ENCODE measurements at places on chromosomes 3 and 15. TPM values are rescaled to one million over a fixed set of nuclear protein-coding genes. Genes with fewer than 3 reads are reported as not detected.

FBXL22 gene
- total RNA-seq: 2.2 TPM

MYLK gene
- total RNA-seq: 24.6 TPM

CHRD gene
- total RNA-seq: 2.3 TPM

SEMA5B gene
- total RNA-seq: 1.8 TPM

DUOXA1 gene
- total RNA-seq: 91.3 TPM

DNA sequence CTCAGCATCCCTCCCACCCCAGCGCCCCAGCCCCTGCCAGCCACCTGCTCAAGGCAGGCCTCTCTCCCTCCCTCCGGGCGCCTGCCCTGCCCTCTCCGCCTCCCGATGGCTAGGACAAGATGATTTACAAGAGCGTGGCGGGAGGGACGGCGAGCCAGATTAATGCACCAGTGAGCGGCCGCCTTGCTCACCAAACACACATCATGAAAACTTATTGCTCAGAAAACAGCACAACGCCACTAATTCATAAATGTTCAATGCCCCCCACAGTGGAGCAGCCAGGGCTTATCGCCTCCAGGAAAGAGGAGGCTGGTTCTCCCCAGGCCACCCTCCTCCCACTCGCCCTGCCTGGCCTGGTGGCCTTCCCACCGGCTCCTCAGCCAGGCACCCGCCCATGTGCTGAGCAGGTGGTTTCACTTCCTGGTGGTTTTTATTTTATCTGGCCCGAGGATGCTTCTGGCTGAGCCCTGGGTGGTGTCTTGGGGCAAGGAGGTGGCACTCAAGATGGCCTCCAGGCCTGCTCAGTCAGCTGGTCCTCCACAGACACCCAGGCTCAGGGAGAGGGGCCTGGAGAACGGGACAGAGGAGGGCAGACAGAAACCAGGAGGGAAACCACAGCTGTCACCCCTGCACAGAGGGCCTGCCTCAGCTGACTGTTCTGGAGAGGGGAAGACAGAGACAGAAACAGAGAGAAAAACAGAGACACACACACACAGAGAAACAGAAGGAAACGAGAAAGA lies 284.9 kb downstream of the UACA start:
- no peak overlapping the region for H3K4me3 ChIP-seq
- H3K4me1 ChIP-seq: peaks cover 30% of the 10 kb centered on the region
- no peaks in the 10 kb centered on the region for H3K36me3 ChIP-seq
- H3K27ac ChIP-seq: no peak overlapping the region
- no peaks in the 10 kb centered on the region for H3K27me3 ChIP-seq

DNA sequence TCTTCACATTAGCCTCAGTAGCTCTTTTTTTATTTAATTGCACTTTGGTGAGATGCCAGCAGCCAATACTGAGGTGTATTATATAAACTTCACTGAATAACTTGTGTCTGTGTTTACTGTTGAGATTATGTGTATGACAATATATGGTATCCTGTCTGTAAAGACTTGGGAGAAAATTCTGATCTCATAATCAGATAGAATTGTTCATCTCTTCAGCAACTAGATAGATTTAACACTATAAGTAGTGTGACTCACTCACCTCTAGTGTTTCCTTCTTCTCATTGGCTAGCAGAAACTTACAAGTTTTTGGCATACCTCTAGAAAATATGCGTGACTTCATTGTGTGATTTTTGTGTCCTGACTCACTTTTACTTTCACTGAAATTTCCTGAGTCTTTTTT lies 67.6 kb upstream of the TGFBR2 start:
- no peak for DNase-seq
- peaks cover 12% of the 10 kb centered on the region for H3K4me1 ChIP-seq
- no peak overlapping the region for H3K27ac ChIP-seq
- no peaks in the 10 kb centered on the region for H3K36me3 ChIP-seq

DNA sequence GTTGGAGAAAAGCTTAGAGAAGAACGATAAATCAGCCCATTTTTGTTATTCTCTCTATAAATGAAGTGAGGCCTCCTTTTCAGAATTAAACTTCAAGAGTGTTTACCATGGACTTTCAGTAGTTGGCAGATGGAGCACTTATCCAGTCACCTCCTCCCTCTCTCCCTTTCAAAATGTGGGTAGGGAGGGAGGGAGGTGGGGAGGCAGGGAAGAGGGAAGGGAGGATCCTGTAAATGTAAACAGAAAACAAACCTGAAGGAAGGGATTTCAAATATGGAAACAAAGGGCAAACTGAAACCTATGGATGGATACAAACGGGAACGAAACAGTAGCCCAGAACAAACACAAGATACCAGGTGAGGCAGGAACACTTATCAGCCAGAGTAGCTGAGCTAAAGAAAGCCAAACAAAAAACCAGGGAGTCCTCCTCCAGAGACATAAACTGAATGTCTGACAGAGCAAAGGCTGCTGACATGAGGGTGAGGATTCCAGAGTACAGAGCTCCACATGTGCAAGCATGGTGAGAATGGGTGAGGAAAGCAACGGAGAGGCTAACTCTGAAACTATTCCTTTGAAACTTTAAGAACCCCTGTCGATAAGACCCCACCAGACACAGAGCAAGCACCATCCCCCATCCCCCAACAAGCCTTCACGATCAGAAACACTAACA lies 41.0 kb upstream of the GP5 start:
- no peak overlapping the region for H3K4me3 ChIP-seq
- peaks cover 61% of the 10 kb centered on the region for H3K36me3 ChIP-seq
- no peak for DNase-seq
- H3K4me1 ChIP-seq: no peaks in the 10 kb centered on the region

- DNase-seq: peak; percentile 74
- no peaks in the 10 kb centered on the region for H3K36me3 ChIP-seq
- peak overlapping the region; percentile 81 for H3K27ac ChIP-seq
- H3K4me1 ChIP-seq: peaks cover 27% of the 10 kb centered on the region
- H3K27me3 ChIP-seq: no peaks in the 10 kb centered on the region
Observed at GRCh38 chr3:129238945-129239705, 10.3 kb upstream of the COPG1 start.

DNA sequence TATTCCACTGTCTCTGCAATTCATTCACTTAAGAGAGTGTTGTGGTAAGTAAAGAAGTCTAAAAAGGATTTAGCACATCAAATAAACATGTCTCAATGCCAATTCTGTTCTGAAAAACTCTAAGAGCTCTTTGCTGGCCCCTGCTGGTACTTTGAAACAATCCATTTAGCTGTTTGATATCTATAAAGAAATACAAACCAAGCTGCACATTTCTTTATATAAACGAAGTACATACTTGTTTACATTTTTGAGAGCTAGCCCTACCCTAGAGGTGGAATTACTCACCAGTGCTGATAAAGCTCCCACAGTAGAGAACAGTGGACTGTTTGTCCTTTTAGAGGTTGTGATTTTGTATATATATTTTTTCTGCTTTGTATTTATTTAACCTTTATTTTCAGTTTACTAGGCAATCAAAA lies 75.5 kb downstream of the NEDD4 start:
- no peaks in the 10 kb centered on the region for H3K36me3 ChIP-seq
- no peak overlapping the region for H3K27ac ChIP-seq
- H3K4me3 ChIP-seq: no peak overlapping the region
- H3K4me1 ChIP-seq: no peaks in the 10 kb centered on the region
- DNase-seq: no peak

GRCh38 chr3:59563072-59563605 lies 513.3 kb upstream of the CFAP20DC start:
- no peaks in the 10 kb centered on the region for H3K36me3 ChIP-seq
- no peak for DNase-seq
- no peaks in the 10 kb centered on the region for H3K27me3 ChIP-seq
- H3K4me1 ChIP-seq: peaks cover 6% of the 10 kb centered on the region

GRCh38 chr3:14124223-14124614 lies 451 bp downstream of the CHCHD4 start:
- peak overlapping the region; percentile 99 for H3K4me3 ChIP-seq
- H3K4me1 ChIP-seq: peaks cover 62% of the 10 kb centered on the region
- peak; percentile 90 for DNase-seq
- peak overlapping the region; percentile 100 for H3K27ac ChIP-seq
- no peaks in the 10 kb centered on the region for H3K27me3 ChIP-seq

DNA sequence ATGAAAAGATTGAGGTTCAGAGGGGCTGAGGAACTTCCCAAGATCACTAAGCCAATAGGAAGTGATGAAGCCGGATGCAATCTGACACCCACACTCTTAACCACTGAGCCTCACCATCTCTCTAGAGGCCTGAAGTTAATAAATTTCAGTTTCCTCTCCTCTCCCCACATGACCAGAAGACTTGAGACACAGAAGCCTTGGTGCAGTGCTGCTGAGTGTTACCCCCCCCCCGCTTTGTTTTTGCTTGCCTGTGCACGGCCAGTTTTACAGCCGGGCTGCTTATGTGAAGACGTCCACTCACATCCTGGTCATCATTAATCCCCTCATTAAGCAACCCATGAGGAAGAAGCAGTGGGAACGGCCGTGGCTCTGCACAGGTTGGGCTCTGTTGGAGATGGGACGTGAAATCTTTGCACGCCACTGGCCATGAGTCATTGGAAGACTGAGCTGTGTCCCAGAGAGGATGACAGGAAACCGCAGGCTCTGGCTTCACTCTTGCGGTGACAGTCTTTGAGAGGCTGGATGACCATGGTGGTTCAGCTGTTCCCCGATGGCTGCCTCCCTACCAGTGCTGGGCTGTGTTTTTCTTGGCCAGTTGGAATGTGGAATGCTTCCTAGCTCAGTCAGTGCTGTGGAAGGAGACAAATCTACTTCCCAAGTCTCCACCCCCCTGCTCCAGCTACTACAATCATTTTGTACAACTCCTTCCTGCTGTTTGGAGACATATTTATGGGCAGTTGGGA lies 232.6 kb upstream of the LRTM1 start:
- no peaks in the 10 kb centered on the region for H3K36me3 ChIP-seq
- peaks cover 4% of the 10 kb centered on the region for H3K27me3 ChIP-seq
- peak; percentile 60 for DNase-seq
- no peak overlapping the region for H3K27ac ChIP-seq

- H3K27me3 ChIP-seq: no peaks in the 10 kb centered on the region
- H3K4me1 ChIP-seq: peaks cover 16% of the 10 kb centered on the region
- no peak for DNase-seq
- H3K4me3 ChIP-seq: no peak within 1 kb of the TSS
Observed at GRCh38 chr3:190387578-190388213, at the start of gene CLDN16. CLDN16 (plus strand) TSS chr3:190388163; CDS start chr3:190388330, 167 bp downstream.

GRCh38 chr3:4809922-4810321 lies 169.3 kb upstream of the BHLHE40 start:
- peaks cover 2% of the 10 kb centered on the region for H3K4me1 ChIP-seq
- no peak overlapping the region for H3K27ac ChIP-seq
- H3K27me3 ChIP-seq: no peaks in the 10 kb centered on the region
- H3K4me3 ChIP-seq: no peak overlapping the region

GRCh38 chr3:116951610-116952009 lies 242.0 kb downstream of the TUSC7 start:
- no peaks in the 10 kb centered on the region for H3K4me1 ChIP-seq
- no peaks in the 10 kb centered on the region for H3K36me3 ChIP-seq
- no peak for DNase-seq
- no peaks in the 10 kb centered on the region for H3K27me3 ChIP-seq
- no peak overlapping the region for H3K27ac ChIP-seq

DNA sequence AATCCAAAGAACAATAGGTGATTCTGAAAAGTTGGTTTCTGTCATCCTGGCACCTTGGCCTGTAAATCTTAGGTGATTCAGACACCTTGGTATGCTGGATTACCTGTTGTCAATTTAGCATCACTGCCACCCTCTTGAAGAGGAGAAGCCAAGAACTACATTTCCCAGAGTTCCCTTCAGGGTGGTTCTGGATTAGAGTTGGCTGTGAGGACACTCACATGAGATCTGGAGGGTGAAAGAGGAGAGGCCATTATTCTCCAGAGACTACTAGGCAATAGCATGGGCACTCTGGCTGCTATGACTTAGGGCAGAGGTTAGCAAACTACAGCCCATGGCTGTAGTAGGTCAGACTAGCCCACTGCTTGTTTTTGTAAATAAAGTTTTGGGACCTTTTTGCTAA lies 41.7 kb upstream of the CORO2B start:
- H3K4me1 ChIP-seq: peaks cover 4% of the 10 kb centered on the region
- no peak for DNase-seq
- H3K4me3 ChIP-seq: no peak overlapping the region
- H3K27me3 ChIP-seq: no peaks in the 10 kb centered on the region

DNA sequence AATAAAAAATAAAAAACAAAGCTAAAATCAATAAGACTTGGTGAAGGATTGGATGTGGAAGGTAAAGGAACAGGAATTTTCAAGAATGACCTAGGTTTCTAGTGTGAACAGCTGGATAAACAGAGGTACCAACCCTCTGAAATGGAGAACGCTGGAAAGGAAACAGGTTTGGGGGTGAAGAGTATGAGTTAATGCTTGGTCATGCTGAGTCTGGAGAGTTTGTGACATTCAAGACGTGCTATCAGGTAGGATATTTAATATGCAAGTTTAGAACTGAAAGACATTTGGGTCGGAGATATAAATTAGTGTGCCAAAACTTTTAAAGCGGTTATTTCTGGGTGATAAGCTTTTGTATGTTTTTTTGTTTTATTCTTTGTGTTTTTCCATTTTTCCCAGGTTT lies 11.4 kb upstream of the KLHL6 start:
- H3K4me3 ChIP-seq: no peak overlapping the region
- H3K27ac ChIP-seq: no peak overlapping the region
- no peaks in the 10 kb centered on the region for H3K36me3 ChIP-seq
- H3K27me3 ChIP-seq: no peaks in the 10 kb centered on the region
- peaks cover 7% of the 10 kb centered on the region for H3K4me1 ChIP-seq

GRCh38 chr3:127088511-127089351 lies 104.2 kb upstream of the PRR23E start:
- no peaks in the 10 kb centered on the region for H3K36me3 ChIP-seq
- no peaks in the 10 kb centered on the region for H3K27me3 ChIP-seq
- H3K4me3 ChIP-seq: no peak overlapping the region

- DNase-seq: no peak
- no peak overlapping the region for H3K4me3 ChIP-seq
- H3K36me3 ChIP-seq: no peaks in the 10 kb centered on the region
- no peaks in the 10 kb centered on the region for H3K27me3 ChIP-seq
Observed at GRCh38 chr15:80026310-80026709, 33.2 kb upstream of the ZFAND6 start.

DNA sequence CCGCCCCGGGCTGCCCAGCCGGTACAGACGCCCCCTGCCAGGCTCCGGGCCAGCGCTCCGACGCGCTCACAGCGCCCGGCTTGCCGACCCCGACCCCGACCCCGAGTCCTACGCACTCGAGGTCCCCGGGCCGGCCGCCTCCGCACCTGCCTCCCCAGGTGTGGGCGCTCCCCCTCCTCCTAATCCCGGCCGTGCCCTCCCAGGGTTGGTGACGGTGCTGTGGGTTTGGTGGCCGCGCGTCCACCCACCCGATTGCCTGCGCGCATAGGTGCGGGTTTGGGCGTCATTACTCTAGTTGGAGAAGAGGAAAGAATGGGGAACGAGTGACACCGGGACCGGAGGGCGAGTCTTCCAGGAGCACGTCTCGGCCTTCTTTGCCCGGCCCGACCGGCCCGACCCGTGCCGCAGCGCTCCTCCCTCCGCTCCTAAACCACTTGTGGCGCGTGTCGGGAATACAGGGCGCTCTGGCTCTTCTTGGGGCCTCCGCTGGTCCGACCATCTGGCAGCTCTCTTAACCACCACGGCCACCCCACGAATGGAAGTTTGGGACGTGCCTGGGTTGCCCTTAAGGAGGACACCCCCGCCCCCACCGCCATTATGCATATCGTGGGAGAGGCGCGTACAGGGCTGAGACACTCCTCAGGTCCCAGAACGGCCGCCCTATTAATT lies 810 bp upstream of the THRB start:
- peak overlapping the region; percentile 99 for H3K27ac ChIP-seq
- no peaks in the 10 kb centered on the region for H3K36me3 ChIP-seq
- peak overlapping the region; percentile 94 for H3K4me3 ChIP-seq
- H3K4me1 ChIP-seq: peaks cover 42% of the 10 kb centered on the region

Measured in suprapubic skin (tissue), 4 donors.